ENCODE measurements at places on chromosomes 2 and 18.

DNA sequence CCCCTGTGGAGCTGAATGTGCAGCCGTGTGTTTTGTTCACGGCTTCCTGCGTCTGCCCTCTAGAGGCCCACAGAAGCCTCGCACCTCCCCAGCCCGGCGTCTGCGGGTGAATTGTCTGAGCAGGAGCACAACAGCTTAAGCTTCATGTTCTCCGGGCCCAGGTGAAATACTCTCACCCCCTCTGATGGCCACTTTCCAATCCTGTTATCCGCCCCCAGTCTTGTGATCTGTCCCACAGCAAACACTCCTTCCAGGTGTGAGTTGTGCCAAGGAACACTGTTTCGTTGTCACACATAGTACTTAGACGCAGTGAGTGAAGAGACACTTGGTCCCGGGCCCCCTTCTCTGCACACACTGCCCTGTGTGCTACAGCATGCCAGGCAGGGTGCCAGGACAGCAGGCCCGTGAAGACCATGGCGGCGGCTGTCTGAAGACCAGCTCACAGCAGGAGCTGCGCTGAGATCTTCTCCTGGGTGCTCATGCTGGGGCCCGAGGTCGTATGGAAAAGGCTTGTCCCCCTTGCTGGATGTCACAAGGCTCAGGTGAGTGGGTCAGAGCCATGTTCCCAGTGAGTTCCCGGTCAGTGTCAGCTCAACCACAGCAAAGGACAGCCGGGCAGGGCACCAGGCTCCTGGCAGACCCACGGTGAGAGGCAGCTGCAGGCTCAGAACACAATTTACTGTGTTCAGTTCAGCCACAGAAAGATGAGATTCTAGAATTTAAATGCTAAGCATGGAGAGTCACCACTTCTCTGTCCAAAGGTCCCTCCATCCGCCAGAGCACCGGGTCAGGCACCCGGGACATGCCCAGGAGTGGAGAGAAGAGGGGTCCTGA, 6.8 kb upstream of the PXDN start:
- DNase-seq = peak; percentile 7

GRCh38 chr2:205464681-205465080, 217.6 kb upstream of the NRP2 start:
- no peak for DNase-seq

DNA sequence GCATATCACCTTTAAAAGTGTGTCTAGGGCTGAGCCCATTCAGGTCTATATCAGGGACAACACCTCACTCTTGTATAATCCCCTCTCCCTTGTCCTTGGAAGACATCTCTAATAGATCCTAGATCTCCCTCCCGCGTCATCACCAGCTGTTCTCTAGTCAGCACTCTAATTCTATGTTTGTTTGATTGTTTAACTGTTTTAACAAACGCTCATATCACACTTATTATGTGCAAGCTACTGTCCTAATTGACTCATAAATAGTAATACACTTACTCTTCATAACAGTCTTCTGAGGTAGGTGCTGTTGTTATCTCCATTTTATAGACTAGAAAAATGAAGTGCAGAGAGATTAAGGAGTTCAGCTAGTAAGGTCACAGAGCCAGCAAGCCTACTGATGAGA, 1.6 kb upstream of the ERMN start:
- no peak for DNase-seq

- DNase-seq = no peak
These were observed 273.7 kb upstream of the LRATD1 start for GRCh38 chr2:14358774-14359173.

DNA sequence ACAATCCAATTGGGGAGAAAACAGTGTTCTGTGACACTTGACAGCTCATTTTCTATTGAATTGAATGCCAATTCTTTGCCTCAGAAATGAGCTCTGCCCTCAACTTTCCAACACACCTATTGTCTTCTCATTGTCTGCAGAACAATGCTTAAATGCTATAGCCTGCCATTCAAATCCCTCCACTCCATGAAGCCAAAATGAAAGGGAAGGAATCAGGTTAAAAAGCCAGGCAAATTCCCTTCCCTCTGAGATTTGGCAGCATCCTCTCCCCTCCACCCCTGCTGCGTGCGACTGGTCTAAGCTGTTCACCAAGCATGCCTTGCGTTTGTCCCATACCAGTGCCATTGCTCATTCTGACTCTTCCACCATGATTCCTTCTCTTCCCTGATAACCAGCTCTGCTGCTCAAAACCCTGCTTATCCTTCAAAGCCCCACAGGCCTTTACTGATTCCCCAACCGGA, 32.4 kb upstream of the TMEM131 start:
- no peak for DNase-seq

DNA sequence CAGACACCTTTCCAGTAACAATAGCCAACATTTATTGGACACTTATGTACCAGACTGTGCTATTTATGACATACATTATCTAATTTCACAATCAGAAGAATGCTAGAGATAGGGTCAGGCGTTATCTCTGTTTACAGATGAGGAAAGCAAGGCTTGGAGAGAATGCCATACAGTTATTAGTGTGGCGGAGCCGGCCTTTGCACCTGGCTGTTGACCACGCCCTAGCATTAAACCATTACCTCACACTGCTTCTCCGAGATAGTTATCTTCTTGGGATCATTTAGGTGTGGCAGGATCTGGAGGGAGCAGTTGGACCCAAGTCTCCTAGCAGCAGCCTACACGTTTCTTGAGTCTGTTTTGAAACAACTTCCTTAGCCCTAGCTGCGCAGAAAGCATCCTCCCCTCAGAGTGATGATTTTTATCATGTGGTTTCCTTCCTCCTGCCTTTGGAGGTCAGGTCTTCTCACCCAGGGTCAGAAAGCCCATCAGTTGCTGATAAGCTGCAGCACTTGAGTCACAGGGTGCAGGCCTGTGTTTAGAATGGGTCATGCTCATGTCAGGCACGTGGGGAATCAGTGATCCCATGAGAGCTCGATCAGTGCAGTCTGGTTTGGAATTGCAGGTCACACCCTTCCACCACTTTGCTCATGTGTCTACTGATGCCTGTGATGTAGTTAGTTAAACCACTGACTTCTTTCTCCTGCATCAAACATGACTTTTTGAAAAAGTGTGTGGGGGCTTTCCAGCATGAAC, 118.2 kb downstream of the SPTBN1 start:
- DNase-seq = peak; percentile 40

GRCh38 chr2:70990216-70990615, 4.5 kb downstream of the TEX261 start:
- no peak for DNase-seq

- DNase-seq = no peak
These were observed 1.2 kb downstream of the GALNT5 start for GRCh38 chr2:157258520-157259326.
